ENCODE measurements at places on chromosomes 5 and 9. TPM values are rescaled to one million over a fixed set of nuclear protein-coding genes. Genes with fewer than 3 reads are reported as not detected.

DNA sequence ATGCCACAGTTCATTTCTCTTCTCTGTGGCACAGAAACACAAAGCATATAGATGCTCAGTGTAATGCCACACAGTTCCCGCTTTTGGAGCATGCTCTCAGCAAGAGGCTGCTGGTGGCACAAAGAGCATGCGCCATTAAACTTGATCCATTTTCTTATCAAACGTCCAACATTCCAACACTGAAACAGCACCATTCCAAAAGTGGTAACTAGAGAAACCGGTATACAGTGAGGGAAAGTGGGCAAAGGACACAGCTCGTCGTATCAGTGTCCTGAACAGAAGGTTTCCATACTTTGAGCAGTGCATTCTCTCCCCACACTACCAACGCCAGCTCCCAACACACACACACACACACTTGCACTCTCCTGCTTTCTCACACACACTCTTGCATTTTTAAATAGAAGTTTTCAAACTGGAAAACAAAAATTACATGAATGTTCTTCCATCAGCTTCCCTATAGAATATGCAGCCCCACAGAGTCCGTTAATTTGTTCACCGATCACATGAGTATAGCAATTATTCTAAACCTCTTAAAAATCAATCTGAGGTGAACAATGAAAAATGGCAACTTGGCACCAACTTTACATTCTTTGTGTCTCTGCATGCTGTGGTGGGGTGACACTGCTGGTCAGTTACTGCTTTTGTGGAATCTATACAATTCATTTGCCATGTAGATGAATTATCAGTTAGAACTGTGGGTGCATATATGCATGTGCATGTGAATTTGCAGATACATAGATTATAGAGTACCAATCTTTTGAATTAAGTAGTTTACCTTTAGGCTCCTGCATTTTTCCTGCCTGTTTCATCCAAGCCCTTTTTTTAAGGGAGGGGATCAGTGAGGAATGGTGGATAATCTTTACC lies 5.7 kb downstream of the NFIB start:
- no peak for DNase-seq

The CDH12 gene
- total RNA-seq, result not detected

The ADAMTS19 gene
- 0.26 TPM for total RNA-seq

- no peak for DNase-seq
These were observed 154.1 kb downstream of the ARHGAP26 start for GRCh38 chr5:142924135-142924883.

DNA sequence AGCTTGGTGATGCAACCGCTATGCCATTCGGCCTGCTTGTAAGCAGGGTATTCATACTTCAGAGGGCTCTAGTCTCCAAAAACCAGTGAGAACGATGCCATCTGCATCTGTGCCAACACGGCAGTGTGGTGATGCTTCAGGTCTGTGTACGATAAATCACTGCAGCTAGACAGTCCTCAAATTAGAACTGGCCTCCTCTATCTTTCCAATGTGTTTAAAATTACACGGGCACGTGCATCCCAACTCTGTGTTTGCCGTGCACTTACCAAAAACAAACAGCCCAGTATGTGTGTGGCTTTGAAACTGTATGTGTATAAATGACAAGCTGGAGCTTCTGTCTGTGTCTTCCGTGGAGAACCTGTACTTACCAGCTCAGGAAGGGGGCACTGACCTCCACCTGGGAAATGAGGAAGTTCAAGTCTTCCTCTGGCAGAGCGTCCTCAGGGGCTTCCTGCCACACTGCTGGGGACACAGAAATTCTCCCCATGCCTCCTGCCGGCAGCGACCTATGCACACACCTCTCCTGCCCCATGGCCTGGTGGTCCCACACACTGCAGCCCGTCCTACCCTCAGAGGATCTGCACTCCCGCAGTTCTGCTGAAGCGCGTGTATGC lies 12.3 kb downstream of the MED10 start:
- DNase-seq, result no peak

- DNase-seq, result no peak
These were observed 29.8 kb downstream of the MRRF start for GRCh38 chr9:122294531-122294930.

The NR2F1-AS1 gene
- total RNA-seq, result 18.3 TPM

The CTXN3 gene
- total RNA-seq, result not detected

DNA sequence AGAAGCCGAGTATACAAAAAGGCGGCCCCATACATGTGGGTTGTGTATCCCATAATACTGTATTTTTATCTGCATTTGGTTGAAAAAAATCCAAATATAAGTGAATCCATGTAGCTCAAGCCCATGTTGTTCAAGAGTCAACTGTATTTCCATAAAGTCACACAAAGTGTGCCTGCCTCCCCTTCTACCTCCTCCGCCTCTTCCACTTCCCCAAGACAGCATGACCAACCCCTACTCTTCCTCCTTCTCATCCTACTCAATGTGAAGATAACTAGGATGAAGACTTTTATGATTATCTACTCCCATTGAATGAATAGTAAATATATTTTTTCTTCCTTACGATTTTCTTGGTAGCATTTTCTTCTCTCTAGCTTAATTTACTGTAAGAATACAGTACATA lies 92.7 kb downstream of the RFX3 start:
- DNase-seq, result no peak

The NEUROG1 gene
- total RNA-seq, result not detected

- DNase-seq, result peak; percentile 49
These were observed 933.6 kb downstream of the CDH12 start for GRCh38 chr5:21919414-21920022.

The CEL gene
- total RNA-seq, result 0.47 TPM

All from left lung (tissue), 14 donors.